ENCODE measurements at places on chromosomes 12 and 14.

- DNase-seq: no peak
Observed at GRCh38 chr12:114392909-114393308, 13.0 kb downstream of the TBX5 start.

GRCh38 chr14:24613241-24613640, 3.8 kb upstream of the GZMH start:
- no peak for DNase-seq

DNA sequence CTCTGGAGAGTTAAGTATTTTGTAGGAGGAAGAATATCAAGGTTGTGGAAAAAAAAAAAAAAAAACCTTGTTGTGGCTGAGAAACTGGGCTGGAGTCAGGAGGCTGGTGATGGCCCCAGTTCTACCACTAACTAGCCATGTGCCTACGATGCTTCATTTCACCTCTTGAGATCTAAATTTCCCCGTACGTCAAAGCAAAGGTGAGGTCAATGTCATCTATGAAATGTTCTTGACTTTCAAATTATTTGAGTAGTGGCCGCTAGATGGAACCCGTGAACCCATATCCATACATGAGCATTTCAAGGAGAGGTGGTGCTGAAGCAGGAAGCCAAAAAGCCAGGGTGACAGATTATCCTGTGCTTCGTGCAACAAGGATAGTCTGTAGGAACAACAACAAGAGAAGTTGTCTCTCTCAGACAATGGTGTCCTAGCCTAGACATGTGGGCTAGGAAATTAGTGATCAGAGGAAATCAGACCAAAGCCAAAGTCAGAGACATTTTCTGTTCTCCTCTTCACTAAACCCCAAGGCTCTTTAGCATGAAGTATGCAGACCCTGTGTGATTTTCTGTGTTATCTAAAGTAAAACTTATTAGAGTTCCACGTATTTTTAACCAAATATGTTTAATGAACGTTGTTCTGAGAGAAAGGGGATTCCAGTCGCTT, 95.5 kb upstream of the ETV6 start:
- DNase-seq: peak; percentile 8

DNA sequence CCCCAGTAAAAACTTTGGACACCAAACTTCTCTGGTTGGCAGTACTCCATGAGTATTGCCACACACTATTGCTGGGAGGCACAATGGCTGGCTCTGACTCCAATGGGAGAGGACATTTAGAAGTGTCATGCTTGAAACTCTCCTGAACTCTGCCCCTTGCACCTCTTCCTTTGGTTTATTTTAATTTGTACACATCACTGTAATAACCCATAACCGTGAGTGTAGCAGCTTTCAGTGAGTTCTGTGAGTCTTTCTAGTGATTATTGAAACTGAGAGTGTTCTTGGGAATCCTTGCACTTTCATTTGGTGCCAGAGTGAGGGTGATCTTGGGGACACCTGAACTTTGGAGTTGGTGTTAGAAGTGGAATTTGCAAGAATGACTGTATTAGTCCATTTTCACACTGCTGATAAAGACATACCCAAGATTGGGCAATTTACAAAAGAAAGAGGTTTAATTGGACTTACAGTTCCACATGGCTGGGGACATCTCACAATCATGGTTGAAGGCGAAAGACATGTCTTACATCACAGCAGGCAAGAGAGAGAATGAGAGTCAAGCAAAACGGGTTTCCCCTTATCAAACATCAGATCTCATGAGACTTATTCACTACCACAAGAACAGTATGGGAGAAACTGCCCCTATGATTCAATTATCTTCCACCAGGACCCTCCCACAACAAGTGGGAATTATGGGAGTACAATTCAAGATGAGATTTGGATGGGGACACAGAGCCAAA, 41.3 kb upstream of the CEP83 start:
- DNase-seq: no peak

DNA sequence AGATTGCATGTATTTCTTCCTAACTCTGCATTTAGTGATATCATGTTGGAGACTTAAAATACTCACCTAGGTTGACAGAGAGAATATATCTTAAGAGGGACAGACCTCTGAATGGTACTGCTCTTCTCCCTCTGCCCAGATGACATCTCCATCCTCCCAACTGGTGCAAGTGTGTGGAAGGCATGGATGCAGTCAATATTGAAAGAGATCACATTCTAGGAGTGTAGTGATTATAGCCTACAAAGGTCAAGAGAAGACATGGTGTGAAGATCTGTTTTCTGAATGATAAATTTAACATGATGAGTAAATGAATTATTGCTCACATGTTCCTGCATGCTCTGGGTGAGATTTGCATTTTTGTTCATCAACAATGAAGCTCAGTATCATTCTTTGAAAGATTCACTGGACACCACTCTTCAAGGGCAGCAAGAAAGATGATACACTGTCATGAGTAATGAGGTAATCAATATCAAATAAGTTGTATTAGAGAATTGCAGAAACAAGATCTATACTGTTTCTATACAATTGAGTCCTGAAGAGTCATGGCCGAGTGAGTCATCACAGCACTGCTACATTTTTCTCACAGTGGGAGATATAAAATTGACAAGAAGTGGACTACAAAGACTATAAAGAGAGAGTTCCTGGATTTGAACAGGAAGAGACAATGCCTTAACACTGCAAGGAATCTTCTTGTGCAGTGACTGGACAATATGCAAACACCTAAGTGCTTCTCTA, 183.3 kb upstream of the KRR1 start:
- DNase-seq: no peak

- no peak for DNase-seq
Observed at GRCh38 chr14:106187216-106187615, 660.8 kb downstream of the TMEM121 start.

GRCh38 chr12:80107221-80107620, 7.9 kb downstream of the OTOGL start:
- no peak for DNase-seq

- no peak for DNase-seq
Observed at GRCh38 chr12:101957252-101957959, 80.0 kb downstream of the DRAM1 start.
